SJCRH30 (cell line): ENCODE measurements at places on chromosomes 2 and 18.
A peak's percentile ranks its signal among the peaks of the same experiment; 100 is the strongest.

DNA sequence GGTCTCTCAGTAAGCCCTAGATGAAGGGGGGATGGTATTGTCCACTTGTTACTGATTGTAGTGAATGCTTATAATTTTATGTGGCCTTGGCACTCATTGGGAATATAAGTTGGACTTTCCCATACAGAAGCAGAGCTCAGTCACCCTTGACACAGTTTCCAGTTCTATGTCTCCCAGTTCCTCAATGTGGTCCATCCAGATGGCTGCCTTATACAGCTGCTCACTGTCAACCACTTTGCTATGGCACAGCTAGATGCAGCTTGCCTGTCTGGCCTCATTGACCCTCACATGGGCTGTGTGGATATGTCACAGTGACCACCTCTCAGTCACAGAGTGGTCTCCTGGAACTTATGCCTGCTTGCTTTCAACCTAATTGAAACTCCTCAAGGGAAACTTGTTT, 21.7 kb downstream of the SLC39A6 start:
- no peak overlapping the region for H3K27ac ChIP-seq
- no peak for DNase-seq
- H3K36me3 ChIP-seq: peaks cover 7% of the 10 kb centered on the region; the same call in 1 of the 2 replicates
- H3K4me1 ChIP-seq: no peaks in the 10 kb centered on the region
- no peaks in the 10 kb centered on the region for H3K27me3 ChIP-seq

- DNase-seq: no peak
- H3K27ac ChIP-seq: 0 out of 2 replicates have a peak overlapping the region, but pooled peaks have one; percentile 4
- peaks cover 5% of the 10 kb centered on the region; the same call in 1 of the 2 replicates for H3K4me1 ChIP-seq
- H3K27me3 ChIP-seq: no peaks in the 10 kb centered on the region
Measured at GRCh38 chr2:62940697-62941096, 109.9 kb upstream of the OTX1 start.

DNA sequence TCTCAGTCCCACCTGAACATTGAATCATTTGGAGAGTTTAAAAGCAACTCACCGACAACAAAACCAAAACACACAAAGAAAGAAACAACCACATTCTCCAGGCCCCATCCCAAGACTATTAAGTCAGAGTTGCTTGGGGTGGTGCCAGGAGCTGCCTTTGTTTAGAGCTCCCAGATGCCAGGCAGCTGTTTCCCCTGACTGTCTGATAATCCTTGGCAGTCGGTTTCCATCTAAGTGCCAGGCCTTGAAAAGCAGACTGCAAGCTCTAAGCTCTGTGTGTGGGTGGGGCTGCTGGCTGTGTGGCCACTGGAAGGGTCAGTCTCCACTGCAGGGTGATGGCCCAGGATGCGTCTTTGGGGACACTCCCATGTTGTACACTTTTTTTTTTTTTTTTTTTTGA, 255.3 kb upstream of the AGAP1 start:
- no peaks in the 10 kb centered on the region for H3K27me3 ChIP-seq
- peaks cover 15% of the 10 kb centered on the region for H3K4me1 ChIP-seq

GRCh38 chr18:74197705-74198341, 49.5 kb downstream of the TIMM21 start:
- H3K27me3 ChIP-seq: no peaks in the 10 kb centered on the region
- no peak overlapping the region for H3K27ac ChIP-seq
- H3K4me1 ChIP-seq: no peaks in the 10 kb centered on the region
- H3K36me3 ChIP-seq: no peaks in the 10 kb centered on the region

- H3K27me3 ChIP-seq: no peaks in the 10 kb centered on the region
- H3K4me3 ChIP-seq: no peak overlapping the region
- H3K36me3 ChIP-seq: no peaks in the 10 kb centered on the region
- no peak overlapping the region for H3K27ac ChIP-seq
Measured at GRCh38 chr18:33755931-33756560, 178.0 kb downstream of the ASXL3 start.

DNA sequence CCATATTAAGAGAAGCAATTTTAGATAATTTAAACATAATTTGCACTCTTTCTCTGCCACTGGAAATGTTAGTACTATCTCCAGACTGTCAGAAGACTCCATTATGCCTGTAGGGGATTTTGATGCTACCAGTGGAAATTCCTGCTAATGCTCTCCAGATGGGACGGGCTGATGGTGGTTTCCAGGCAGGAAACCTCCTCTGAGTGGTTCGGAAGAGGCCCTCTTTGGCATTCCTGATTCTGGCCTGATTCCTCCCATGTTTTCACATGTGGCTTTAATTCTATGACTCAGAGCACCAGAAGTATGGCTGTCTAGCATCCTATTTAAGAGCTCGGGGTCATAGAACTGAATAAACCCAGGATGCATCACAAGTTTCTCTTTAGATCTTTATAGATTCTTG, 70.9 kb upstream of the ST6GAL2 start:
- no peaks in the 10 kb centered on the region for H3K27me3 ChIP-seq
- H3K27ac ChIP-seq: no peak overlapping the region
- H3K36me3 ChIP-seq: no peaks in the 10 kb centered on the region
- peaks cover 11% of the 10 kb centered on the region for H3K4me1 ChIP-seq
- no peak overlapping the region for H3K4me3 ChIP-seq
- peak; percentile 40 for DNase-seq

- H3K4me1 ChIP-seq: no peaks in the 10 kb centered on the region
- no peak for DNase-seq
- no peaks in the 10 kb centered on the region for H3K27me3 ChIP-seq
- H3K36me3 ChIP-seq: no peaks in the 10 kb centered on the region
- no peak overlapping the region for H3K27ac ChIP-seq
Measured at GRCh38 chr2:165305391-165306096, 66.3 kb downstream of the SCN2A start.
